ENCODE measurements at places on chromosomes 13 and 19.
A peak's percentile ranks its signal among the peaks of the same experiment; 100 is the strongest.

- DNase-seq = no peak
Measured at GRCh38 chr19:19475015-19475765, 40.2 kb downstream of the TSSK6 start.

DNA sequence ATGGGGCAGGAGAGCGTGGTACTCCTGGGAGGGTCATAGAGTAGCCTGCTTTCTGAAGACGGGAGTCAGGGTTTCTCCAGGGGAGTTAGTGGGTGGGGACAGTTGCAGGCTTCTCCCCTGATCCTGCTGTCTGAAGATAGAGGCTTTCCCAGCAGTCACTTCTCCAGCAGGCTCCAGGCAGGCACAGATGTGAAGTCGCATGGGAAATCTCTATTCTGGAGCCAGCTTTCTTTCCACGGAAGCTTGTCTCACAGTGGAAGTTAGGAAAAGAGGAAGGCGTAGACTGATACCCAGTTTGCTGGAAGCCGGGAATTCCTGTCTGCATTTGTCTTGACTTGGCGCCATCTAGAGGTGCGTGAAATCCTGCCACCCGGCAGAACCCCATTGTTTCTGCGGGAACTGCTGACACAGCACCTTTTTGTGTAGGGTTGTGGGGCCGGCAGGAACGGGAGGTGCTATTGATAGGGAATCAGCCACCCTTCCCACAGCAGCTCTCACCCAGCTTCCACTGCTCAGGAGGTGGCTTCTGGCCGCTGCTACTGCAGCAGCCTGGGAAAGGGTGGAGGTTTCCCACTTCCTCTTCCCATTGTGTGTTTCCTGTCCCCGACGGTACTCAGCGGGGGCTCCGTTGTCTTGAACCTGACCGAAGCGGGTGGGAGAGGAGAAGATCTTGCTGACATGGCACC is 28.5 kb upstream of the NPAS1 start:
- DNase-seq = peak; percentile 16

- DNase-seq = no peak
Measured at GRCh38 chr13:109113427-109113826, 484.0 kb downstream of the MYO16 start.

DNA sequence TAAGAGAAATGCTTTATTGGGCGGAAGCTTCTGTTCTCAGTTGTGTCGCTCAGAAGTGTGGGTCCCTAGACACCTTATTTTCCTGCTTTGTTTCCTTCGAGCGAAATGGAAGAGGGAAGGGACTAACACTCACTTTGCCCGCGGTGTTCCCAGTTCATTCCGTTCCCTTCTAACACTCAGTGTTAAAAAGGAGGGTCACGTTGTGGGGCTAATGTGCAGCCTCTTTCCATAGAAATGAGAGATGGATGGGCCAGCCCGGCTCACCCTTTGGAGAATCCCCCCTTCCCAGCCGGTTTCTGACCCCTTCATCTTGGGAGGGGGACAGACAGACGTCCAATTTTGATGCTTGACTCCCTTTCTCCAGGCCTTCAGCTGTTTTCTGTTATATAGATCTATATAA is 2.3 kb downstream of the ATP11A start:
- no peak for DNase-seq

- no peak for DNase-seq
Measured at GRCh38 chr13:46855166-46855565, 41.7 kb downstream of the HTR2A start.

DNA sequence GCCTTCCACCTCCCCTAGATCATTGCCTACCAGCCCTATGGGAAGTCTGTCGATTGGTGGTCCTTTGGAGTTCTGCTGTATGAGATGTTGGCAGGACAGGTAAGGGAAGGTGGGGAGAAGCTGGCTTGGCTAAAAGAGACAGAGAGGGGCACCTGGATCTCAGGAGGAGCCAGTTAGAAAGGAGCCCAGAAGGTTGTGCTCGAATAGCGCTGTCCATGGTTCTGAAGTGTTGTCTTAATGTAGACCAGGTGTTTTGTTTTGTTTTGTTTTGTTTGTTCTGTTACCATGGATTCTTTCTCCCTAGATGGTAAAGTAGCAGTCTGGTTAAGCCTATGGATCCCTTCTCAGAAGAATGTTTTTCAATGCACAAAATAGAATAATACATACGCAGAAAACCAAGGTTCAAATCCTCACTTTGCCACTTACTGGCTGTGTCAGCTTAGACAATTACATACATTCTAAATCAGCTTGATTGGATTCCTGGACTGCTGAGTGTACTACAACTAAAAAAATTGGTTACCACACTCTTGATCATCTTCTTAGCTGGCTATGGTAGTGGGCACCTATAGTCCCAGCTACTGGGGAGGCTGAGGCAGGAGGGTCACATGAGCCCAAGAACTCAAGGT is 5.9 kb upstream of the CACNG7 start:
- DNase-seq = no peak

DNA sequence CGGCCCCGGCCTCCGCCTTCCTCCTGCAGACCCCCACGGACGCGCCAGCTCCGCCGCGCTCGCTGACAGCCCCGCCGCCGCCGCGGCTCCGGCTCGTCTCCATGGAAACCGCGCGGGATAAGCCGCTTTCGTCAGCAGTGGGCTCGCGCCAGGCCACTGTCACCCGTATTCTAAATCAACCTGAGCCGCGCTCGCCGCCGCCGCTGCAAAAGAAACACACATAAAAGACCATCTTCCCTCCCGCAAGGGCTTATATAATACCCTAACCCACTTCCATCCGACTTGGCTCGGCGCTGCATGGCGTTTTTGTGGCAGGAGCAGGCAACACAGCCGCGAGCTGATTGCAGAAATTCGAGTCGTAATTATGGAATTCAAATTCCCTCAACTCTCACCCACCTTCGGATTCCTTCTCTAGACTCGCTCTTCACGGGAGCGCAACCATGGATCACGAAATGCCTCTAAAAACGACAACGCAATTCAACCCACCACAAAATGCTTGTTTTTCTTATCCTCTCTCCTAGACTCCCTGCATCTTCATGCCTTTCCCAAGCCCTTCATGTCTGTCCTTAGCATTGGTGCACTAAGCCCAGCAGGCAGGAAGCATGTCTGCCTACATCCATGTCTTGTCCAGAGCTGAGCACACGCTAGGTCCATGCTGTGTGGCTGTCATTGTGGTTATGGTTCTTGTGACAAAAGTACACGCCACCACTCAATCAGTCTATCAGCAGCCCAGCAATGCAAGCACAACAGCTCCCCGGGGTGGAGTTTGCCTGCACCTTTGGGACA is at the start of gene AMER2:
TSS of gene AMER2 (minus strand) at position 772 of the 786 bp plus-strand sequence. CDS start at position 103, 669 bp downstream.
- no peak for DNase-seq

Data from NK-92 treated with Interleukin-12 subunit alpha and Interleukin-12 subunit beta, amount 100 ng/mL, for 24 hours (cell line).